ENCODE measurements at places on chromosomes 16 and 17. TPM values are rescaled to one million over a fixed set of nuclear protein-coding genes. Genes with fewer than 3 reads are reported as not detected.

Gene ZFP1
- 19.0 TPM for total RNA-seq

DNA sequence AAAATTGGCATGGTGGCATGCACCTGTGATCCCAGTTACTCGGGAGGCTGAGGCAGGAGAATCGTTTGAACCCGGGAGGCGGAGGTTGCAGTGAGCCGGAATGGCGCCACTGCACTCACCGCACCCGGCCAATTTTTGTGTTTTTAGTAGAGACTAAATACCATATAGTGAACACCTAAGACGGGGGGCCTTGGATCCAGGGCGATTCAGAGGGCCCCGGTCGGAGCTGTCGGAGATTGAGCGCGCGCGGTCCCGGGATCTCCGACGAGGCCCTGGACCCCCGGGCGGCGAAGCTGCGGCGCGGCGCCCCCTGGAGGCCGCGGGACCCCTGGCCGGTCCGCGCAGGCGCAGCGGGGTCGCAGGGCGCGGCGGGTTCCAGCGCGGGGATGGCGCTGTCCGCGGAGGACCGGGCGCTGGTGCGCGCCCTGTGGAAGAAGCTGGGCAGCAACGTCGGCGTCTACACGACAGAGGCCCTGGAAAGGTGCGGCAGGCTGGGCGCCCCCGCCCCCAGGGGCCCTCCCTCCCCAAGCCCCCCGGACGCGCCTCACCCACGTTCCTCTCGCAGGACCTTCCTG, at the start of gene HBQ1:
TSS of gene HBQ1 (plus strand) at position 359 of the 575 bp plus-strand sequence. CDS start at position 387, 28 bp downstream.
- no peak for DNase-seq

DNA sequence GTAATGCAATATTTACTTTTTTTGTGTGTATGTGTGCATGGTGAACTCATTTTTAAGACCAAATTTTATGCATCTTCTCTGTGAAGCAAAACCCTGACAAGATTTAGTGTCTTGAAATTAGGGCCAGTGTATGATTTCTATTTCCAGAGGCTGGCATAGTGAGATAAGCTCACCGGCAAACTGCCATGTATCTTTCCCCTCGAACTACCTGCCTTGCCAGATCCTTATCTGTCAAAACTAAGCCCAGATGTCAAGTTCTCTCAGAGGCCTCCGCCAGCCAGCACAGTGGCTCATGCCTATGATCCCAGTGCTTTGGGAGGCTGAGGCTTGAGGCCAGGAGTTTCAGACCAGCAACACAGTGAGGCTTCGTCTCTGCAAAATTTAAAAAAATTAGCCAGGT, 10.0 kb downstream of the USP32 start:
- no peak for DNase-seq

Gene CMTM3
- 44.5 TPM for total RNA-seq

DNA sequence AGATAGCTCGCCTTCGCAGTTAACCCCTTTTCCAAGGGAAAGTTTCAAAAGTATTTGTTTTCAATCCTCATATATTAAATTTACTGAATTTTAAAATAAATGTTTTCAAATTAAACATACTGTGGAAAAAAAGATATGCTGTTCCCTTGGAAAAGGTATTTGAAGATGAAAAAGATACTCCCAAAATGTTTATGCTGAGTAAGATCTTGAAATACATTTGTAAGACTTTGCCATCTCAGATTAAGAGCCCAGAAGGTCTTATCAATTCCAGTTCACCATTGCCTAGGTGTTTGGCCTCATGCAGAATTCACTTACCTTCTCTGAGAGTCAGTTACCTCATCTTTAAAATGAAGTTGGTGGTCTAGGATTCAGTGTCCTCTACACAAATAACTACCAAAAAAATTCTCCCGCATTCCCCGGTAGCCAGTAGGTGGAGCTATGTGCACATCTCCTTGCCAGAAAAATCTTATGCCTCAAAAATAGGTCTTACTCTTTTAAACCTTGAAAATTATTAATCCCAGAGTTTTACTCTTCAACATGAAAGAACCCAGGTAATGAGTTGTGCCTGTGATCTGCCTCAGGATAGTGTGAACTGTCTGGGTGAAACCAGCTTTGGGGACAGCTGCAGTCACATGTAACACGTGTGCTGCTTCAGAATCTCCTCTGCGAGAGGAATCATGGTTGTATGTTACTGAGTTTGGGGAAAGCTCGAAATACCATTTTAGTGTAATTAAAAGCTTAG, 178.3 kb downstream of the MRTFB start:
- no peak for DNase-seq

Gene MT1E
- total RNA-seq, result 44.7 TPM

GRCh38 chr17:2393954-2394749, 6.7 kb downstream of the MNT start:
- DNase-seq, result no peak

DNA sequence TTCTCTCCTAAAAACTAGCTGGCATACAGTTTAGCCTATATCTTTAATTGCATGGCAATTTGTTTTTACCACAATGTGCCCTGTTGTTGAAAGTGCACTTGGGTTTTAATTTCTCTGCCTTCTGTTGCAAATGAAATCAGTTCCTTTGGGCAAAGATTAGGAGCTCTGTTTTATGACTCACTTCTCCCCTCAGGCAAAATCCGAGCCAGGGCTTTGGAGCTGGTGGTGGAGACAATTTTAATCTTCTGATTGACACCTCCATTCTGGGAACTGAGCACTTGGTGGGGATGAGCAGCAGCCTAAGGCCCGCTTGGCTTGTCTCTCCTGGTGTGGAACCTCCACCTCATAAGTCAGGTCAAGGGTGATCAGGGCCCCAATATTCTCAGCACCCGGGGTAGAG, 13.3 kb upstream of the MYH8 start:
- DNase-seq, result no peak

Gene RPL27
- 743 TPM for total RNA-seq

Gene CDH1
- total RNA-seq, result 55.7 TPM

GRCh38 chr17:2691965-2692780, 19.4 kb downstream of the CLUH start:
- no peak for DNase-seq

GRCh38 chr17:82349287-82349701, 9.8 kb upstream of the TEX19 start:
- no peak for DNase-seq

Gene NPIPA3
- 9.0 TPM for total RNA-seq

GRCh38 chr17:60231691-60232090, 81.9 kb downstream of the CA4 start:
- no peak for DNase-seq

- DNase-seq, result no peak
These were observed 16.0 kb downstream of the MAP2K6 start for GRCh38 chr17:69430488-69430887.
